ENCODE measurements at places on chromosomes 7 and 10. TPM values are rescaled to one million over a fixed set of nuclear protein-coding genes. Genes with fewer than 3 reads are reported as not detected.

Gene RARRES2
- total RNA-seq = not detected

Gene PLXNA4
- total RNA-seq = 0.15 TPM

Gene PAPOLB
- total RNA-seq = 0.15 TPM

Gene UCMA
- not detected for total RNA-seq

Gene KAT6B
- 5.2 TPM for total RNA-seq

Gene SEMA4G
- total RNA-seq = 0.30 TPM

Gene ANXA8
- not detected for total RNA-seq

Gene STMP1
- total RNA-seq = 5.5 TPM

Gene RAB19
- 0.46 TPM for total RNA-seq

Gene HTR7
- 0.32 TPM for total RNA-seq

Gene TUBB8
- not detected for total RNA-seq

Gene SAP25
- total RNA-seq = not detected

Gene LRRN3
- total RNA-seq = 0.15 TPM

Gene CARD11
- 1.7 TPM for total RNA-seq
